Activated T-helper 1 cell treated with Interleukin-2 at 50 U/mL for 16 hours (primary cell): ENCODE measurements at places on chromosomes 1 and 21.

GRCh38 chr1:28176492-28177470, at the start of gene PTAFR:
Gene PTAFR, minus strand, starts transcription at chr1:28176690. Its CDS starts 25,669 bp downstream, at chr1:28151021.
- no peak for DNase-seq

- no peak for DNase-seq
These were observed 81.0 kb downstream of the UBR4 start for GRCh38 chr1:19128968-19129514.

- no peak for DNase-seq
These were observed 63.4 kb downstream of the MAGI3 start for GRCh38 chr1:113453771-113454083.

- no peak for DNase-seq
These were observed 81.1 kb upstream of the SLFNL1 start for GRCh38 chr1:41102653-41103052.

DNA sequence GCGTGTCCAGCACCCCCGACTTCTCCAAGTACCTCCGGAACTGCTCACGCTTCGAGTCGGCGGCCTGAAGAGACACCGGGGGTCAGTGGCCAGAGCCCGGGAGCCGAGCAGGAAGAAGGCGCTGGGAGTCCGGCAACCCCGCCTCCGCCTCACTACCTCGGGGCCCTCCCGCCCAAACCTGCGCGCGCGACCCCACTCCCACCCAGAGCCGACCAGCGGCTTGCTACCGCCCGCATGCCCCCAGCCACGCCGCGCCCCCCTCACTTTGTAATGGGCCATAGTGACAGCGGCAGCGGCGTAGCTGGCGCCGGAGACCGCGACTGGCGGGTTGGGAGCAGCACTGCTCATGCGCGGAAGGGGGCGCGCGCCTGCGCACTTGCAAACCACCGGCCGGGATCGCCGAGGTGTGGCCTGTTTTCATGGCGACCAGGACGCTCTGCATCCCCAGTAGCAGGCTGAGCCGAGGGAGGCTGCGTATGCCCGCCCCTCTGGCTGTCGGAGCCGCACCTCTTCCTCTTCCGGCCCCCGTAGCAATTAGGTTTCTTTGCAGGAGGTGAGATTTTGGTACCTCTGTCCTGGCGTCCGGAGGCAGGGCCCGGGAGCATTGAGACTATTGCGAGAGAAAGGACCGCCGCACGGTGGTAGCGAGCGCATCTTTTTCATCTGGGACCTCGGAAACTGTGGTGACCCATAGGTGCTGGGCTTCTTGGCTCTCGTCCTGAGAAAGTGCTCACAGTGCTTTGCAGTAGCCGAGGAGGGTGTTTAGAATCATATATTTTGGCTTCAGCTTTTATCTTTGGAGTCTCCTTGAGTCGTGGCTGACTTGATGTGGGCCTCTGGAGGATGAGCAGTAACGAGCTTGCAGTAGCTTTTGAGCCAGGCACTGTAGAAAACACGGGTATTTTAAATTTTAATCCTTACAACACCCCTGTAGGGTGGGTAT, at the start of gene MYCBP:
Gene MYCBP, minus strand, starts transcription at position 322 of the 943 bp plus-strand sequence. Its CDS starts 43 bp downstream, at position 279.
- peak; percentile 97 for DNase-seq

DNA sequence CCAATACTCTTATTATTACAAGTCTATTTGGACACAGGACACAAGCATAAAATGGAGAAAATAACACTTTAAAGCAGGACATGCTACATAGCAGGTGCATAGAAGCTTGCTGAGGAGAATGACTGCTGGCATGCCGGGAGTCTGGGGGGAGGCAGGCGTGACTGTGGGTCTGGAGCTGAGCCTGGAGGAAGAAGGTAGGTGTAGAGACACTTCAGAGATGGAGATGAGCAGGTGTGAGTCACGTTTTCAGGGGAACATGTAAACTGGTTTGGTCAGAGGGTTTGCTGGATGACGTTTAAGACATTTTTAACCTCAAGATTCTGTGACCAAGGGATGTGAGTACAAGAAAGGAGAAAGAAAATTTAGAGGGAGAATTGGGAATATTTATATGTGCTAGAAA, 24.5 kb downstream of the OSCP1 start:
- DNase-seq, result no peak

- no peak for DNase-seq
These were observed 121.6 kb upstream of the IRF2BP2 start for GRCh38 chr1:234731569-234732085.

DNA sequence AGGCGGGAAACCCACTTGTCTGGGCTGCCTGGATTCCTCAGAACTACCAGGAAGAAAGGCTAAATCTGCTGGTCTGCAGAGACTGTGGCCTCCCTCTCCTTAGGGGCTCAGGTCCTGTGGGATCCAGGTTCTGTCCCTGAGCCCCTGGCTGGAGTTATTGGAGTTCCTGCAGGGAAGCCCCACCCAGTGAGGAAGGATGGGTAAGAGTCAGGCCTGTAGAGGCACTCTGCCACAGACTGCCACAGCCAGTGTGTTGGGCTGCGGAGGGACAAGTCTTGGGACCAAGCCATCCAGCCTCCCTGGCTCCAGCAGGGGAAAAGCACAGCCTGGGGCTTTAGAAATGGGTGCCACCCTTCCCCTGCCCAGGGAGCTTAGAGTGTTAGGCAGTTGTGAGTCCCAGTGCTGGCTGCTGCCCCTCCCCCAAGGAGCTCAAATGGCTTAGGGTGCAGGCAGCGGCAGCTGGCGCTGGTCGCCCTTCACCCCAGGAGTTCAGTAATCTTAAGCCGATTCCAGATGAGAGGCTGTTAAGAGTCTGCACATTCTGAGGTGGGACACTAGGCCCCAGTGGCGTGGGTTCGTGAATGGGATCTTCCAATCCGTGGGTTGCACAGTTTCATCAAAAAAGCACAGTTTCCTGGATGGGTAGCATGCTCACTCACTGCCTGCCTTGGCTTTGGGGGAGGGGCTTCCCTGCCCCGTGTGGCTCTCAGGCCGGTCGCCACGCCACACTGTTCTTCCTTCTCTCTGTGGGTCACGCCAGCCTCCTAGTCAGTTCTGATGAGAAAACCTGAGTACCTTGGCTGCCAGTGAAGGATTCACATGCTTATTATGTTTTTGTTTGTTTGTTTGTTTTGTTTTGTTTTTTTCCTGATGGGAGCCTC, 57.6 kb upstream of the FMO3 start:
- DNase-seq, result no peak
